ENCODE measurements at places on chromosomes 3 and 15.
A peak's percentile ranks its signal among the peaks of the same experiment; 100 is the strongest.

DNA sequence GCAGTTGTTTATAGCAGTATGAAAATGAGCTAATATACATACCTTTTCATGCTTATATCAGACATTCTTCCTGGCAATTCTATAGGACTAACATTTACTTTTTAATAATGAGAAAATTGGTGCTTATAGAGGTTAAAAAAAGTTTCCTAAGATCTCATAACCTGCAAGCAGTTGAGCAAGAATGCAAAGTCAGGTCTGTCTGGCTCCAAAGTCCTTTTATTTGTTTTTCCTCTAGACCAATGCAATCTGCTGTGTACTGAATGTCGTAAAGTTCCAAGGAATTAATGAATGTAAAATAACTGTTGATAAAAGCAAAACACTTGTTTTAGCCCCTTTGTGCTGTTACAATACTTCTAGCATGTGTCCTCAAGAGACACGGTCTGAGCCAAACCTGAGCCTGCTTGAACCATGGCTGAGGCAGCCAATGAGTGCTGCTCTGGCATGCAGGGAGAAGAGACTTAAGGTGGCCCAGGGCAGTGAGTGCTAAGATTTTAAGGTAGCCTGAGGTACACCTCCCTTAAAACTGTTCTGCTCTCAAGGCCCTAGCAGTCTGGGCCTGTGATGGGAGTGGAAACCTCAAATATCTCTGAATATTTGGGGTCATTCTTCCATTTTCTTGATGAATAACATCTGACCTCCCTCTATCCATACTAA is 555.1 kb upstream of the NAALADL2 start:
- DNase-seq, result no peak

DNA sequence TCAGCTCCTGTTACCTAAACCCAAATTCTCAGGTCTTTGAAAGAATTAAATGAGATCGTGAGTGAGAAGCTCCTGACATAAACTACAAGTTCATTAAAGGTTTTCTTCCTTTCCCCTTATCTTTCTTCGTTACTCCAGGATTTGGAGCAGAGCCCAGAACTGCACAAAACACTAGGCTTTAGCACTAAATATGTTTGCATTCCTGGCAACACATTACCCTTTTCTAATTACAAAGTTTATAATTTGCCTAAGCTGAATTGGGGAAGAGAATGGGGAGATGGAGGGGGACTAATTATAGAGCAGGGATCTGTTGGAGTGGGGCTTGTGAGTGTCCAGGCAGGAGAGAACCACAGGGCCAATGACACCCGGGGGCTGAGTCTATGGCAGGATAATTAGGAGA is 109.7 kb downstream of the SV2B start:
- DNase-seq, result no peak

GRCh38 chr3:108489776-108490175 is 20.6 kb downstream of the MYH15 start:
- DNase-seq, result peak; percentile 64

GRCh38 chr15:41797201-41797944 is 23.1 kb downstream of the MAPKBP1 start:
- no peak for DNase-seq

GRCh38 chr3:3907023-3907422 is 107.8 kb downstream of the LRRN1 start:
- no peak for DNase-seq

- no peak for DNase-seq
Measured at GRCh38 chr3:42114130-42114725, 23.1 kb downstream of the TRAK1 start.

DNA sequence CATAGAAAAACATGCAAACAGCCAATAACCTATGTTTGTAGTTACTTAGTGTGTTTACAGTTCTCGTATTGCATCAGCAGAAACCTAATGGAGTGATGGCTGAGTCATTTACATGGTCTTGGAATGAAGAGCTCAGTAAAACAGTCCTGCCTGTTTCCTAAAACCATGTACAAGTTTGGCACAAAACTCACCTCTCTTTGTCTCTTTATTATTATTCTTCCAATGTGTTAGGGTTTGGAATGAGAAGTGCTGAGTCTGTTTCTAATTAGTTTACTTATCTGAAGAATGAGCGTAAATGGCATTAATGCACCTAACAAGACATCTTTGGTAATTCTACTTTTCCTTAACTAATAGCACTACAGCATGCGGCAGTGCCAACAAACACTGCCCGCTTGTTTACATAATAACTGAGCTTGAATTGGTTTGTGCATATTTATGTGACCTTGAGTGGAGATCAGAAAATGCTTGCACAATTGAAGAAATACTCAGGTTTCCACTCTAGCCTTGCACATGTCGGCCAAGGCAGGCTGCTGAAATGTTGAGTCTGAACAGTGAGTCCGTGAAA is 385.4 kb upstream of the SEMA6D start:
- DNase-seq, result no peak

DNA sequence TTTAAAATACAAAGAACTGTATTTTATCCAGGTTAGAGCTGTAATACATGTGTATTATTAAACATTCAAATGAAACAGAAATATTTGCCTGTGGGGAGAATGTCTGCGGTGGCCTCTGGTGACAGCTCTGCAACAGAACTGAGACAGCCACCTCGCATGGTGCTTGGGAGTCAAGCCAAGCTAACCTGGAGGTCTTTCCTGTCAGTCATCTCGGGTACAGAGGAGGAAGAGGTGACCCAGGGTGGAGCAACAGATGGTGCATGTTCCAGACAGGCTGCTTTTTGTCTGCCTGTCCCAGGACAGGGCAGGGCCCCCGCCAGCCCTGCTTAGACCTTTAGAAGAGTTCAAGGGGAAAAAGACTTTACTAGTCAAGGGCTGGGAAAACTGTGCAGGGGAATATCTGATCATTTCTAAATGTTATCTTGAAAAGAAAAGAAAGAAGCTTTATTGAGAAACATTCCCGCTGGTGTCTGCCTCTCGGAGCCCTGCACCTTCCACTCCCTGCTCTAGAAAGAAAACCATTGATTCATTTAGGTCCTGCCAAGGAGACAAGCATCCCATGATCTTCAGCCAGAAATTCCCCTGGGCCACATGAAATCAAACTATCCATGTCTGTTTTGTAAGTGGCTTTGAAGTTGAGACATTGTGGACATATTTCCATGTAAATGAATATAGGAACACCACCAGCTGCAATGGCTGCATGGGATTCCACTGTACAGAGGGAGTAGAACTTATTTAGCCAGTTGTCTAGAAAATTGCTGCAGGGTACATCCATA is 5.5 kb upstream of the NR2E3 start:
- no peak for DNase-seq

DNA sequence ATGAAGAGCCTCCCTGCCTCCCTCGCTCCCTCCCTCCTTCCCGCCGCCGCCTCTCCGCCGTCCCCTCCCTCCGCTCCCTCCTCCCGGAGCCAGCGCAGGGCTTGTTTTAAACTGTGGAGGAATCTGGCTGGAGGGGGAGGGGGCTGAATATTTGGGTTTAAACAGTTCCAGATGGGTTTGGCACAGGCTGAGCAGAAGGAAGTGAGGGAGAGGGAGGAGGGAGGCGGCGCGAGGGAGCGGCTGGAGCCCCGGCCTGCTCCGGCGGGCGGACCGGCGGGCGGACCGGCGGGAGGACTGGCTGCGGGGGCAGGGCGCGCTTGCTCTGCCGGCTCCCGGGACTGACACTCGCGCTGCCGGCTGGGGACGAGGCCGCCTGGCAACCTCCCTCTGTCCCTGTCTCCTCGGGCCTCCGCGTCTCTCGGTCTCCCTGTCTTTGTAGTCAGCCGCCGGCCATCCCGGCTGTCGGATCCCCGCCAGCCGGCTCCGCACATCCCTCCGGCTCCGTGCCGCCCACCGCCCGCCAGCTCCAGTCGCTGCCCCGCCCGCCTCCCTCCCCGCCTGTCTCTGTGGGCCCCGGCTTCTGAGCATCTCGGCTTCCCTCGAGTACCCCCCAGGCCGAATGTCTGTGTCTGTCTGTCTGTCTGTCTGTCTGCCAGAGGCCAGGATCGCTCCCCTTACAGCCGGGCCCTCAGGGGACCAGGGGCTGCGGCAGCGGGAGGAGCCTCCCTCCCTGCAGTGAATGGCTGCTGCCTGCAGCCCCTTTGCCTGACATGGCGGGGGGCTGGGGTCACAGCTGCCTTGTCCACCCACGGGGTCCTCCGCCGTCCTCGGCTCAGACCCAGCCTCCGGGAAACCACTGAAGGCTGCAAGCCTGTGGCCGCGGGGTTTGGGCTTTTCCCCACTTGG is 7.6 kb downstream of the EPHB3 start:
- DNase-seq, result no peak

GRCh38 chr15:40969363-40969762 is 16.1 kb downstream of the CHAC1 start:
- DNase-seq, result no peak

- no peak for DNase-seq
Measured at GRCh38 chr15:60554494-60554893, 75.6 kb upstream of the ICE2 start.

DNA sequence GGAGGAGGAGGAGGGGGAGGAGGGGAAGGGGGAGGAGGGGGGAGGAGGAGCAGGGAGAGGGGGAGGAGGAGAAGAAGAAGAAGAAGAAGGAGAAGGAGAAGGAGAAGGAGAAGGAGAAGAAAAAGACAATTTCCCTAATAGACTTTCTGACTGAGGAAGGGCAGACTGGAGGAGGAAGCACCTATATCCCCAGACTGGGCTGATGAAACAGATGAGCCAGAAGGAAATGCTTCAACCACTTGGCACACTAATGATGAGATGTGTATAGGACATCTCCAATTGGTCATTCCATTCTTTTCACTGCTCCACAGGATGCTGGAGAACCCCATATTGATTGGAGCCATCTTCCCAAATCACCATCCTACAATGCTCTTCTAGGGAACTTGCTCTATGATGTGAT is 69.9 kb downstream of the LYZL4 start:
- no peak for DNase-seq

DNA sequence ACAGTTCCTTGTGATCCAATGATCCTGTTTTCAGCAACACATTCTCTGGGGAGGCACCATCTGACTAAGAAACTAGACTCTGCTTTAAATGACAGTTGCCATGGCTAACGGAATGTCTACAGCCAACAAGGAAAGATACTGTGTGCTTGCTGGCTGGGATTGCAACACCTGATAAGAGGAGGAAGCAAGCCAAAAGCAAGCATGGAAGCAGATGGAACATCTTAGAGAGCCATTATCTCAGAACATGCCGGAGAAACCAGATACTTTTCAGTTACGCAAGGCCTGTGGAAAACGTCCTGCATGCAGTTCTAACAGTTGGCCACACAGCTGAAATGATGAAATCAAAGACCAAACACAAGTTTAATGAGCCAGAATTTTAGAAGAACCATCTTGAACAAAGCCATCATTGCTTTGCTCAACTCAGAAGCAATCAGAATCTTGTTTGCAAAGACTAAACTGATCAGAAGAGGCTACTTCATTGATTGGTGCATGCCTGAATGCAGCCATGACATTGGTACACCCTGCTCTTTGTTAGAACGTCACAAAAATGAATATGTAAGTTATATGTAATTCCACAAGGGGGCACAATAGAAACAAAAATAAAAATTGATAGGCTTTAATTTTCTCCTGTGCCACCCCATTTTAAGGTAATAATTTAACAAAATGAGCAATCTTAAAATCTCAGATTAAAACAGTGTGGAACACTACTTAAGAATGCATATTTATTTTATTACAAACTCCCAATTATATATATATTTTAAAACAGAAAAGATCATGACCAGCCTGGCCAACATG is 50.8 kb downstream of the GXYLT2 start:
- peak; percentile 11 for DNase-seq

DNA sequence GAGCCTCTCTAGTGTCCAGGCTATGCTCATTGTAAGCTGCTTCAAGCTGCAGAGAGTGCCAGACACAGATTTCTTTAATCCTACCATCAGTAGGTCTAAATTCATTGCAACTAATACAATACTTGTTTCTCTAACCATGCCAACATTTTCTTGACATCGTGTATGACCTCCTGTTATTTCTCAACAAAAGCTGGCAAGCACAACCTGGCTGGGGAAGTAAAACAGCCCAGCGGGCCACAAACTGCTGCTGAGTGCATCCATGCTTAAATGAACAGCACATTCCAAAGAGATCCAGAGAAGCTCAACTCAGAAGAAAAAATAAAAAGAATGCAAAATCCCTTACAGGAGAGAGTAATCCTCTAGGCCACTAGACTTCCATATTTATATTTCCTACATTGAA is 36.5 kb downstream of the GMNC start:
- DNase-seq, result no peak

DNA sequence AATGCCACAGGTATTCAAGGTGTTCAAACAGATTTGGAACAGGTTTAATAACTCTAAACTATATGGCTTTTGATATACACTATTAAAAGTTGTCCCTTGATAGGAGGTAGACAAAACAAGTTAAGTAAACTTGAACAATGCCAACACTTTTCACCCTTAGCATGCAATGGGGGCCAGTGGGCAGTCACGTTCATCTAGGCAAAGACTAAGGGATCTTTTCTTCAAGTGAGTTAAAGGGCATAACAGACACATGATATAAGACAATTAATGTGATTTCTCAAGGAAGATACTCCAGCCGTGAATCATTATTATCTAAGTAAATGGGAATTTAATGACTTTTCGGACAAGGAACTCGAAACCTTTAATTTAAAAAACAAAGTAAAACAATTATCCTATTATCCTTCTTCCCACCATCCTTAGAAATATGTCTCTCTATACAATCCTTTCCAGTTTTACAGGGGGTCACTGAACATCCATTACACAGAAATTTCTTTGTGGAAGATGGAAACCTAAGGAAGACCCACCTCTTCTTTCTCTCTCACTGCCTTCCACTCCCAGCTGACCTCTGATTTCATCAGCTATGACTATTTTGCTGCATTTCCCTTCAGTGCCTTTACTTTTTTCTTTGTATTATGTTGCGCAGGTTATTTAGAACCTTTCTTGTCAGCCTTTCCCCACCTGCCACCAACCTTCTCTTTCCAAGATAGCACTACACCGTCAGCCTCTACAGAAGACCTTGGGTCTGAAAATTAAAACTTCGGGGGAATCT is 1.5 kb downstream of the CLDN1 start:
- no peak for DNase-seq

DNA sequence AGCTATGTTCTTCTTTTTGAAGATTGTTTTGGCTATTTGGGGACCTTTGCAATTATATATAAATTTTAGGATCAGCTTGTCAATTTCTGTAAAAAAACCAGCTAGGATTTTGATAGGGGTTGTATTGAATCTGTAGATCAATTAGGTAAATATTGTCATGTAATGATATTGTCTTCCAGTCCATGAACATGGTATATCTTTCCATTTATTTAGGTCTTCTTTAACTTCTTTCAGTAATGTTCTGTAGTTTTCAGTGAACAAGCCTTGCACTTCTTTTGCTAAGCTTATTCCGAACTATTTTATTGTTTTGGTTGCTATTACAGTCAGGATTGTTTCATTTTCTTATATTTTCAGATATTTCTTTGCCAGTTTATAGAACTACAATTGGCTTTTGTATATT is 175.8 kb upstream of the RARB start:
- no peak for DNase-seq

DNA sequence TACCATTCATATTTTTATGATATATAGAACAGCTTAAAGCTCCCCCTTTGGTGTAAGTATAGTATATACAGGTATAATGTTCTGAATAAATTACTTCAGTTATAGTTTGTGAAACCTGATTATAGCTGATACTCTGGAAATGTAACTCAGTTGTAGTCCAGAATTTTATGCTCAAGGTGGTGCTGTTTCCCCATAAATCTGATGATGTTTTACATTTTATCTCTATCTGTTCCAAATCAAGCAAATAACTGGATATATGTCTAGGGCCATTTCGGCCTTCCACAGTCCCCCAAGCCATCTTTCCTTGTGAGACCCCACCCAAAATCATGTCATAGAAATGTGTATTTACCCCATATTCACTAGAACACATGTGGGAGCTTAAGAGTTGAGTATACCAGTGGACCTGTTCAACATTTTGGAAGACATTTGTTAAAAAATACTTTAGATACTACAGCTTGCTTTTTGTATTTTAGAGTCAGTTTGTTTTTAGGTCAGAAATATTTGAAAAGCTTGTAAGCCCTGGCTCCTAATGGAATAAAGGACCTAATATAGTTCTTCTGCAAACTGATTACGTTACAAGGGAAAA is 107.1 kb downstream of the ATG7 start:
- peak; percentile 49 for DNase-seq

Data from neuronal stem cell (in vitro differentiated cells).